ENCODE measurements at places on chromosomes 7 and 10.

- no peak for DNase-seq
Measured at GRCh38 chr7:17530741-17531421, 232.4 kb downstream of the AHR start.

DNA sequence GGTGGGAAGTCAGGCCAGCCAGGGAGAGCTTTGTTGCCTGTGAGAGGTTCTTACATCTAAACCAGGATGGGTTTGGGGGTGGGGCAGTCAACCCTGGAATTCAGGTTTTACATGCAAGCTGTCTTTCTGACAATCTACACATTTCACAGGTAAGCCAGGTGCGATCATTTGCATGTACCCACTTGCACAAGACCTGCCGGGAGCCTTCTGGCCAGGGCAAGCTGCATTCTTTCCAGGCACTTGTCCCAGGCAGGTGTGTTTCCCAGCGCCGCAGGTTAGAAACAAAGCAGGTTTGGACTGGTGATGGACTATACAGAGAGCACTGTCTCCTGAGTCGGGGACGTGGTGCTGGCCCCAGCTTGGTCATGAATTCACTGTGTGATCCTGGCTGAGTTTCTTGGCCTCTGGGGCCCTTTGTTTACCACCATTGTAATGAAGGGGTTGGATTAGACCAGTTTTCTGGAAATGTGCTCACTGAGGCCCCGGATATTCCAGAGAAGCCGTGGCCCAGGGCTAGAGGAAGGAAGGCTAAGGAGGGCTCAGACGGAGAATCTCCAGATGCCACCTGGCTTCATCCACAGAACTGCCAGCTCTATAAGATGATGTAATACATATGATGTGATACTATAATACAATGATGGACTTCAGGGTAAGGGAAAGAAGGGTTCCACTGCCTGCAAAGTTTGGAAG lies 205.2 kb upstream of the SVIL start:
- no peak for DNase-seq

- no peak for DNase-seq
Measured at GRCh38 chr7:79770063-79770462, 316.6 kb upstream of the MAGI2 start.

DNA sequence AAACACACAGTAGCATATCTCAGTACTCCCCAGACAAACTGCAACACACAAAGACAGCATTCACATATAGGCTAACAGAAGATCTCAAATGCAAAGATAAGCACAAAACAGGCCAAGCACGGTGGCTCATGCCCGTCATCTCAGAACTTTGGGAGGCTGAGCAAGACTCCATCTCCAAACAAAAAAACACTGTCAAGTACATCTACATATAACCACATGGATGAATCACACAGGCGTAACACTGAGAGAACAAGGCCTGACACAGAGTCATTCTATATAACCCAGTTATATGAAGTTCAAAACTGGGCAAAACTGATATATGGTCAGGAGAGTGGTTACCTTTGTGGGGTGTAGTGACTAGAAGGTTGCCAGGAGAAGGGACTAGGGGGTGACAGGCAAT lies 506.4 kb downstream of the KCNMA1 start:
- DNase-seq, result no peak

DNA sequence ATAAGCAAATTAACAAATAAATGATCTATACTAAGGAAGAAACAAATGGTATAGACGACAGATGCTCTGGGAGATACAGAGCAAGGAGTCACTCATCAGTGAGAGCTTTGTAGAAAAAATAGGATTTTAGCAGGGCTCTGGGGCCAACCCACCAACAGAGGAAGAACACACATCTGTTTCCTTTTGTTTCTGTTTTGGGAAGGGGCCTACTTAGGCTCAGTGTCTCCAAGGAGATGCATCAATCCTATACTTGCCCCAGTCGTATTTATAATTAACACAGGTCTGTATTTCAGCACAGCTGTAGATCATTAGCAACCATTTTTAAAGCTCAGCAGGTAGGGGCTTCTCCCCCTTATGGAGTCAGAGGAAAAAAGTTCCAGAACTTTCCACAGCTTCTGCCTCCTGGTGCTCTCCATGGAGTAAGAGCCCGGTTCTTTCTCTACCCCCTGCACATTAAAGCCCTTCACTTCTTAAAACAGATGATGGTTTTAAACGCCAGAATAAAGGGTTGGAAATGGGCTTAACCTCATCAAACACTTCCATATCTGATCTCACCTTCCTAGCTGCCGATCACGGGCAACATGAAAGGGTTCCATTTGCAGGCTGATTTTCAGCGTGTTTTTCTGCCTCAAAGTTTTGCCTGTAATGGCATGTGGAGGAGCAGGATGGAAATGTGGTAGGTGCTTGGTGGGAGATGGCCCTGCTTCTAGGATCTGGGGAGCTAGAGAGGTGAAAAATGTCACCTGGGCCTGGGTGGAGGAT lies 291.7 kb downstream of the TCF7L2 start:
- no peak for DNase-seq

DNA sequence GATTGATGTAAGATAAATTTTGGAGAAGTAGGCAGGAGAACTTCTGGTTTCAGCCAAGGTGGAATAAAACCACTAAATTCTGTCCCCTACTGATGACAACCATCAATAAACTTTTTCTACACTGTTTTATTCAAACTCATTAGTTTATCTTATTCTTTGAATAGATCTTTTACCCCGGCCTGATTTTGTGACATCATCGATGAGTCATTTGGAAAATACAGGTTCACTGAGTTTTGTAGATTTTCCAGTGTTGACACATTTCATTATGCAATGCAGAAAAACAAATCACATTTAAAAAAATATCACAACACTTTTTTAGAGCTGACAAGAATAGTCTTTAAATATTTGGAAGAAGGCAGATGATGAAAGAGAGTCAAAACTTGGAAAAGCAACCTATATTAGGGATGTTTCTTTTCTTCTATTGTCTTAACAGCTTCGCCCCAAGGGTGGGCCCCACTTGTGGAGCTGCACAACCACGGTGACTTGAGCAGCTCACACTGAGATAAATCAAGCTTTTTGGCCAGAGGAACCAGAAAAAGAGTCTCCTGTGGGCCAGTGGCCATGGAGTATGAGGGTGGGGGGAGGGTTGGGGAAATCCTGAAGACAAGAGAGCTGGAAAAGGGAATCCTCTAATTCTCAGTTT lies 112.8 kb downstream of the PTEN start:
- DNase-seq, result no peak

GRCh38 chr10:128744811-128745305 lies 618.6 kb upstream of the MKI67 start:
- DNase-seq, result no peak

DNA sequence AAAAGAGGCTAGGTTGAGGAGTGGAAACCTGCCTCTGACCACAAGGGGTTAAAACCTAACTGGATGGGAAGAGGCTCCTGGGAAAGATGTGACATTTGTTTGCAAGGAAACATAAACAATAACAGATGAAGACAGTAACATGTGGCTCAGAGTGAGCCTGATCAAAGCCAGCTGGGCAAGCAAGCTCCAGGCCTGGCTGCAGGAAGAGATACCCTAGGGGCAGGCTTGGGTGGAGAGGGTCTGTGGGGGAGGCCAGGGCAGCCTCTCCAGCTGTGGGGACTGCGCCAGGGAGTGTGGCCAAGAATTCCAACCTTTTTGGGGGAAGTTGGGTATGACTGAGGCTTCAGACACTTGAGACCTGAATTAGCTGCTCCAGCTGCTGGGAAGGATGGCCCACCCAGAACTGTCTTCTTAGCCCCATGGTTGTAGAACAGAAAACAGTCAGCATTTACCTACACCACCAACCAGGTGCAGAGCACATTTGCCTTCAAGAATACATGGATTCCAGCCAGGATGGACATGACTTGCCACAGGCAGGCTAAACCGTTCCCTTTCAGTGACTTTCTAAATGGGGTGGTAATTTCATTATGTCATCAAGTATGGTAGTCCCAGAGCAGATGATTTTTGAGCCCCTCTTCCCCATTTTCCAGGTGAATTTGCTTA lies 10.4 kb upstream of the FAM170B start:
- DNase-seq, result no peak

DNA sequence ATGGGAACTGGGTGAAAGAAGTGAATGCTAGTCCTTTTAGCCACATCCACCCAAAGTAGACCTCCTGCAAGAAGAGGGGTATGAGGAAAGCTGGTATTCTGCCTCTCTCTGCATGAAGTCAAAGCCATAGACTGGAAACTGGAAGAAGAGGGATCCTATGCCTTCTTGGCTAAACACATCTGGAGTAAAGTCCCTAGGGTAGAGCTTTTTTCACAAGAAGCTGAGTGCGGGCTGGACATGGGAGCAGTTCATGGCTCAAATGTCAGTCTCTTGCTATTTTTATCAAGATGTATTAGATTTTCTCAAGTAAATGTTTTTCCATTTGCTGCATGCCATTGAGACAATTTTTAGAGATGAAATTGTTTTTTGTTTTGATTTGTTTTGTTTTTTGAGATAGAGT lies 206.5 kb upstream of the TMEM72 start:
- DNase-seq, result no peak

GRCh38 chr7:117782761-117783160 lies 90.5 kb downstream of the CTTNBP2 start:
- DNase-seq, result no peak

- DNase-seq, result no peak
Measured at GRCh38 chr7:128831994-128832879, 2.0 kb downstream of the FLNC start.

DNA sequence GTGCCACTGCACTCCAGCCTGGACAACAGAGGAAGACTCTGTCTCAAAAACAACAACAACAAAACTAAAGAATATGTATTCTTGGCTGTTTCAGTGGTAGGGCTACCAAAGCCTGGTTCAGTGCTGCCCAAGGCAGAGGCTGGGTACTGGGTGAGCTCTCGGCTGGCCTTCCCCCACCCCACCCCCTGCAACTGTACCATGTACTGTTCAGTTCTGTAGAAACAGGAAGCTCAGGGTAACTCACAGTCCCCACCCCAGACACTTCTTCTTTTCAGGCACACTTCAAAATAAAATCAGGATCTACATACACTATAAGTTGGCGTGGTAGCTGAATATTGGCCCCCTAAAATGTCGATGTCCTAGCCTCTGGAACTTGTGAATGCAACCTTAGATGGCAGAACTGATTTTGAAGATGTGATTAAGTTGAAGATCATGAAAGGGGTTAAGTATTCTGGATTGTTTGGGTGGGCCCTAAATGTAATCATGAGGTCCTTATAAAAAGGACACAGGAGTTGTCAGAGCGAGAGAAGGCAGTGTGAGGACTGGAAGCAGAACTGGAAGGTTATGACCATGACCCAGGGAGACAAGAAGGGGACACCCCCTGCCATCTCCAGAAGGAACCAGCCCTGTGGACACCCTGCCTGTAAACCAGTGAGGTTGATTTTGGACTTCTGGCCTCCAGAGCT lies 31.2 kb downstream of the TBXAS1 start:
- DNase-seq, result no peak

All from activated T-cell treated with anti-CD3 and anti-CD28 coated beads for 1 hour (primary cell).